ENCODE measurements at places on chromosomes 6 and 20.

DNA sequence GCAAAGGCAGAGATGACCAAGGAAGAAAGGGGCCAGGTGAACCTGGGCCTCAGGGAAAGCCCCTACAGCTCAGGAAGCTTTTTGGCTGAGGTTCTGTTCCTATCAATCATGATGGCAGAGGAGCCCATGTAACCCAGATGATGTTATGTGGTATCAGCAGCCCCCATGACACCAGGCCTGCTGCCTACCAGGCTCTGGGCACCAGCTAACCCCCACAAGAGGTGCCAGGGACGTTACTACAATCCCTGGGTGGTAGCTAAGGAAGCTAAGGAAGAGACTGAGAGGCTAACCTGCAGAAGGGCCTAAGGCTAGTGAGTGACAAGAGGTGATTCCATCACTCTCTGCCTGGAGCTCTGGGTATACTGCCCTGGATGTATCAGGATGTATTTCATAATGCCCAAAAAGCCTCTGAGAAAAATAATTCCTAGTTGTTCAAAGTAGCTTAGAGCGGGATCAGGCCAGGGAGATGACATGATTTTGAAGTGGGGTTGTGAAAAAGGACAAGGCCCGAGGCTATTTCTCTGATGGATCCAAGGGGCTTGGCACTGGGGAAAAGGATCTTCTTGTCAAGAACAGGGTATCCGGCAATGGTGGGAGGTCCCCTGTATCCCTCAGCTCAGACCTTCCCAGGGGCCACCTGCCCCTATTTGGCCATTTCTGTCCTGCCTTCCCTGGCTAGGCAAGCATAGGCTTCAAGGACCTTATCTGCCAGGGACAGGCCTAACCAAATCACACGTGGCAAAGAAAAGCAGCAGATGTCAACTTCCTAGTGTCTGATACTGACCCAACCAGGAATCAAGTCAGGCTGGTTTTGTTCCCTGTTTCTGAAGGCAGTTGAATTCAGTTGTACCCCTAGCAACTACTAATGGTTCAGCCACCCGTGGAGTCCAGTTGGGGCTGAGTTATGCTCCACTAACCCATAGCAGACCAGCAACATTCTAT, 41.3 kb downstream of the PANK2 start:
- DNase-seq, result no peak

DNA sequence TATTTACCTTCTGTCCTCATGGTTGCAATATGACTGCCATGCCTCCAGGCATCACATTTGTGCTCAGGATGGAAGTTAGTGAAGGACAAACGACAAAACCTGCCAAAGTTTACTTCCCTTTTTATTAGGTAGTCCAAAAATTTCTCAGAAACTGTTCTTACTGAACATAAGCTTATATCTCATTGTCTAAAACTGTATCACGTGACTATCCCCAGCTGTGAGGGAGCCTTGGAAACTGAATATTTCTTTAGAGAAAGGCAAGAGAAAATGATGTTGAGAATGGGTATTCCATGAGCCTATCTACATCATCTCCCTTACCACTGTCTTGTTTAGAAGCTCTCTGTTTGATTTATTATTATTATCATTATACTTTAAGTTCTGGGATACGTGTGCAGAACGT, 303.6 kb upstream of the PRND start:
- DNase-seq, result no peak

DNA sequence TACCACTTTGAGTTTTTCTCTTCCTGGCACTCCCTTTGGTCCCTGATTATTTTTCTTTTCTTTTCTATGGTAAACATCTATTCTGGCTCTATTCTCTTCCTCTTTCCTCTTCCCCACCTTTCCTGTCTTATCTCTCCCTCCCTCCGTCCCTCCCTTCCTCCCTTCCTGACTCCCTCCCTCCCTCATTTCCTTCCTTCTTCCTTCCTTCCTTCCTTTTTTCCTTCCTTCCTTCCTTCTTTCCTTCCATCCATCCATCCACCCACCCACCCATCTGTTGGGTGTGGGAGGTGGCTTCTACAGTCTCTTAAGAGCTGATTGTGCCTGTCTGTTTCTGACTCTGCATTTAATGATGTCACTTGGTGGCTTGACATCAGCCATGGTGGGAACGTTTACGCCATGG, 43.5 kb upstream of the GTSF1L start:
- DNase-seq, result no peak

GRCh38 chr6:15458021-15458459, 204.8 kb downstream of the DTNBP1 start:
- DNase-seq, result no peak

GRCh38 chr6:159360306-159360705, 191.1 kb downstream of the FNDC1 start:
- no peak for DNase-seq

- DNase-seq, result peak; percentile 88
Measured at GRCh38 chr6:4928426-4928825, 75.4 kb downstream of the RPP40 start.

All from Jurkat, Clone E6-1 (cell line).